ENCODE measurements at places on chromosomes 5 and 9. TPM values are rescaled to one million over a fixed set of nuclear protein-coding genes. Genes with fewer than 3 reads are reported as not detected.
A peak's percentile ranks its signal among the peaks of the same experiment; 100 is the strongest.

DNA sequence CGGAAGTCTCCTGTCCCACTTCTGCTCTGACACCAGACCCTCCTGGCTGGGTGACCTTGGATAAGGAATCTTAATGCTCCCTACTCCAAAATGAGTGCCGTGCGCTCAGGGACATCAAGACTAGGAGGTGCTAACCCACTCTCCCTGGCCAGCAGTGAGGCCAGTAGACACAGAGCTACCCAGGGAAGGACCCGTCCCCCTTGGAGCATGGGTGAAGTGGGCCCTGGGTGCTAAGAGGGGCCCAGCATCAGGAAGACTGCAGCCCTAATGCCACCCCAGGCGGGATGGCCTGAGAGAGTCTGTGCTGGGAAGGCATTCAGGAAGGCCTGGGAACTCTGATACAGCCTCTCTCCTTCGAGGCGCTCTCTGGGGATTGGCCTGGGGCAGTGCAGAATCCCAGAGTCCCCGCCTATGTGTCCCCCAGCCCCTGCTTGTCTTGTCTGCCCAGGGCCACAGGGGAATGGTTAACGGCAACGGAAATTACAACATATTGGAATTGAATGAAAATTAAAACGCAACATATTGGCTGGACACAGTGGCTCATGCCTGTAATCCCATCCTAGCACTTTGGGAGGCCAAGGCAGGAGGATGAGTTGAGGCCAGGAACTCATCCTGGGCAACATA is 29.7 kb upstream of the RNU6ATAC start:
- peak; percentile 22 for DNase-seq

GRCh38 chr5:45295231-45295630 is 400.9 kb downstream of the HCN1 start:
- no peak for DNase-seq

- DNase-seq, result no peak
Measured at GRCh38 chr9:92479346-92479745, 3.0 kb downstream of the ASPN start.

DNA sequence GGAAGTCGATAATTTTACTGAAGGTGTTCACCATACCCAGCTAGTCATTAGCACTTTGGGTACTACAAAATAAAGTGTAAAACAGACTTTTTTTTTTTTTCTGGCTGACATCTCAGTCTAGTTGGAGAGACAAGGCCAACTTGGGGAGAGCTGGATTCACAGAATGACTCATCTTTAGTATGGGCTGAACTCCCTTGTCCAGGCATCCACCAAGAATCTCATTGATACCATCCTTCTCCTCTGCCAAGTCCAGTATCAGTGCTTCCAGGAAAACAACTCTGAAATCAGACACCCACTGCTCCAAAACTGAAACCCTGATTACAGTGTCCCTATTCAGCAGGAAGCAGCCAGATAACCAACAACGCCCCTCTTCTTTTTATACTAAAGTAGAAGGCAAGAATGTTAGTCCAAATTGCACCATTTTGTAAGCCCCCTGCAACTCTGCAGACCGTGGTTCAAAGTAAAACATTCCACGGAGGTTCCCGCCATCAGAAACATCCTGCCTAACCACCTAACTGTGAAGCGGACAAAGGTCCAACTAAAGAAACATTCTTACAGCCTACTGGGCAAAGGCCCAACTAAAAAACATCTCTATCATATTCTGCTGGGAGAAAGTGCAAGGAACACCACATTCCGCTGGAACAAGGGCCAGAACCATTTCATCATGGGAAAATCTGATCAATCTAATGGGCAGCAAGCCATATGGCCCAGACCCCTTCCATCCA is 728.2 kb downstream of the BRINP1 start:
- DNase-seq, result no peak

- DNase-seq, result no peak
Measured at GRCh38 chr5:26003966-26004365, 1034.4 kb downstream of the CDH9 start.

- no peak for DNase-seq
Measured at GRCh38 chr5:142015781-142016533, 3.1 kb upstream of the GNPDA1 start.

Gene KCNIP1
- total RNA-seq, result 0.33 TPM

DNA sequence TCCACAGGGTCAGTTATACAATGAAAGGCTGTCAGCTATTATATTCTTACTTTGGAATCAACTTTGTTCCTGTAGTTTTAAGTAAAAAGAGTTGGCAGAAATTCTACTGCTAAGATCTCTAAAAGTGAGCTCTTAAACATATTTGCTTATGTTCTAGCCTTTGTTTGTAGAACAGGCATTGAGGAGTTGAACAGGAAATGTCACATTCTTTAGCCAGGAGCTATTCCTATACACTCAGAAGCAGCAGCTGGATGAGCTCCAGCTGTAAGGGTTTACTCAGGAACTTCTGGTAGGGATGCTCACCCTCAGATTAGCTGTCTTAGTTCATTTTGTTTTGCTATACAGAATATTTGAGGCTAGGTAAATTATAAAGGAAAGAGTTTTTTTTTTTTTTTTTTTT is 22.4 kb upstream of the SPINK14 start:
- DNase-seq, result no peak

GRCh38 chr9:115986508-115986907 is 167.1 kb upstream of the PAPPA start:
- no peak for DNase-seq

Gene ST6GALNAC4
- 18.5 TPM for total RNA-seq

- DNase-seq, result no peak
Measured at GRCh38 chr5:173178369-173178910, 34.1 kb downstream of the BNIP1 start.

DNA sequence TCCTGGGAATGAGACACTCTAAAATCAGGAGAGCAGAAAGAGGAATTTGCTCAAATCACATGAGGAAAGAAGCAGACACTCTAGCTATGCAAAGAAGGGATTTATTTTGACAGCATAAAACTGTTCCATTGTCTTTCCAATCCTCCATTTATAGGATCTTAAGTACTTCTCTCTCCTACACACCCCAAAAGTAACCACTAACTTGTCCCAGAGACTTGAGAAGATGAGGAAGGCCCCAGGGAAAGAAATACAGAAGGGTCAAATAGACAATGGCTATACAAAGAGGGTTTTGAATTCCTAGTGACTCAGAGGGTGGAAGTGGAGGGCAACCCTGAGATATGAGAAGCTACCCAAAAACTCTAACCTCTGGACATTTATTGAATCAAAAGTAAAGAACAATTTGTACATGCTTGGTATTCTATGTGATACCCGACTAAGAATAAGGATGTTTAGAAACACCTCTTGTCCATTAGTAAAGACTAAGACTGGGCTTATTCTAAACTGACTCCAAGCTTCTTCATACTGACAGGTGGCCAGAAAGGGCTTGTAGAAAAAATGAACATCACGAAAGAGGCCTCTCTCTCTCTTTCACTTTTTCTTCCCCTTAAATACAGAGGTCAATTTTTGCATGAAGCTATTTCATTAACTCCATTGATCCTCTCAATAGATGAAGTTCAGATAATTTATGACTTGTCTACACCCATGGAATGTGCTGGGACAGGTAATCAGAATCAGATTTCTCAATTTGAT is 20.6 kb downstream of the DMAC1 start:
- DNase-seq, result no peak

Measured in H7 (cell line).